ENCODE measurements at places on chromosomes 12 and 14.
A peak's percentile ranks its signal among the peaks of the same experiment; 100 is the strongest.

- no peak for DNase-seq
- peaks cover 48% of the 10 kb centered on the region for H3K36me3 ChIP-seq
- H3K27me3 ChIP-seq = no peaks in the 10 kb centered on the region
- H3K27ac ChIP-seq = no peak overlapping the region
- H3K4me1 ChIP-seq = no peaks in the 10 kb centered on the region
- H3K4me3 ChIP-seq = no peak overlapping the region
These were observed 74.9 kb downstream of the TESC start for GRCh38 chr12:117023998-117024960.

- H3K4me1 ChIP-seq = peaks cover 15% of the 10 kb centered on the region
- H3K36me3 ChIP-seq = no peaks in the 10 kb centered on the region
- peak overlapping the region; percentile 56 for H3K27ac ChIP-seq
- H3K27me3 ChIP-seq = no peaks in the 10 kb centered on the region
- no peak for DNase-seq
These were observed 58.0 kb upstream of the ELK3 start for GRCh38 chr12:96136161-96136560.

DNA sequence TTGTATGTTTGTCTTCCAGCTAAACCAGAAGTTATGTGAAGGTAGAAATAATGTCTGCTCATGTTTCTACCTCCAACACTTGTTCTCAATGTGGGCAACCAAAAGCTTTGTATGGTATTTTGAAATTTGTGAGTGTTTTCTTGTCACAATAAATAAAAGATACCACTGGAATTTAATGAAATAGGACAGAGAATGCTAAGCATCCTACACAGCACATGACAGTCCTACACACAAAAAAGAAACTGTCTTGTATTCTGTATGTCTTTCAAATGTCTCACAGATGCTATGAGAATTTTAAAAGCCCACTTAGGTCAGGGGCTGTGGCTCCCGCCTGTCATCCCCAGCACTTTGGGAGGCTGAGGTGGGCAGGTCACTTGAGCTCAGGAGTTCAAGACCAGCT is 68.9 kb downstream of the RALGAPA1 start:
- H3K27ac ChIP-seq = no peak overlapping the region
- no peaks in the 10 kb centered on the region for H3K27me3 ChIP-seq
- DNase-seq = no peak
- H3K4me1 ChIP-seq = no peaks in the 10 kb centered on the region
- H3K4me3 ChIP-seq = no peak overlapping the region

DNA sequence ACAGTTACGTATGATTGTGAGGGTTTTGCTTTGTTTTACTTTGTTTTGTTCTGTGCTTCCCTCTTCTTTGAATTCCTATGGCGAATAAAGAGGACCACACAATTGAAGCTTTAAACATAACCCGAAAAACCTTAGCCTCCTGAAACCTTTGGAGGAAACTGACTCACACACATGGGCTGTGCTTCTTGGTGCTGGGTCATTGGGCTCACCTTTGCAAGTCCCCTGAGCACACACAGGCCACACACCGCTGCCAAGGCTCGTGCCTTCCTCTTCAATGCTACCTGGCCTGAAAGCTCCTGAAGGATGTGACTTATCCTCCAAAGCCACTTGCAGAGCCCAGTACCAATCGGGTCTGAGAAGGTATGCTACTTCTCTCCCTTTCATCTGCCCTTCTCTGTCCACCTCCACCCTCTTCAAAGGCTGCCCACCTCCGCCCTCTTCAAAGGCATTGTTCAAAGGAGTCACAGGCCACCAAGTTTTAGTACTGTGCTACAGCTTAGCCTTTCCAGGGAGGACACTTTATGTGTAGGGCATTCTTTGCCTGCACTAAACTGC is 114.6 kb downstream of the FOXN3 start:
- H3K27me3 ChIP-seq = no peaks in the 10 kb centered on the region
- peaks cover 45% of the 10 kb centered on the region for H3K4me1 ChIP-seq
- no peak for DNase-seq
- H3K36me3 ChIP-seq = no peaks in the 10 kb centered on the region
- peak overlapping the region; percentile 19 for H3K27ac ChIP-seq
- no peak overlapping the region for H3K4me3 ChIP-seq

- H3K36me3 ChIP-seq = no peaks in the 10 kb centered on the region
- H3K4me3 ChIP-seq = no peak overlapping the region
- H3K27me3 ChIP-seq = no peaks in the 10 kb centered on the region
- no peak overlapping the region for H3K27ac ChIP-seq
These were observed 237.9 kb downstream of the IPO8 start for GRCh38 chr12:30457621-30458289.

GRCh38 chr14:91008759-91009409 is 51.6 kb downstream of the RPS6KA5 start:
- H3K36me3 ChIP-seq = no peaks in the 10 kb centered on the region
- H3K27ac ChIP-seq = peak overlapping the region; percentile 92
- no peaks in the 10 kb centered on the region for H3K27me3 ChIP-seq
- H3K4me1 ChIP-seq = peaks cover 62% of the 10 kb centered on the region
- peak overlapping the region; percentile 62 for H3K4me3 ChIP-seq

GRCh38 chr14:52862632-52863333 is 71.4 kb upstream of the GNPNAT1 start:
- H3K27ac ChIP-seq = no peak overlapping the region
- no peaks in the 10 kb centered on the region for H3K27me3 ChIP-seq
- no peak overlapping the region for H3K4me3 ChIP-seq
- H3K36me3 ChIP-seq = no peaks in the 10 kb centered on the region
- H3K4me1 ChIP-seq = no peaks in the 10 kb centered on the region

DNA sequence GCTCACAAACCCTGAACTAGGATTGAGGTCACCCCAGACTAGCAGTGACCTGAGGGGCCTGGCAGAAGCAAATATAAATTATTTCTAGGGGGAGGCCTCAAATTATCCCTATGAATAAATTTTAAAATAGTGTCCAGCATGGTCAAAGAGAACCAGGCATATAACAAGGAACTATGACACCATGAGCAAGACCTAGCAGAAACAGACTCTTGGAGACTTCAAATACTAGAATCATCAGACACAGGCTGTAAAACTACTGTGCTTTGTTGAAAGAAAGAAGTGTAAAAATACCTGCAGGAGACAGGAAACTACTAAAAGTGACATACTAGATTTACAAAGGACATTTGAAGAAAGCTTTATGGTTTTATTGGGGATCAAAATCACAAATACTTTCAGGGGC is 3.2 kb upstream of the BCL7A start:
- no peak for DNase-seq
- H3K27ac ChIP-seq = no peak overlapping the region
- peaks cover 18% of the 10 kb centered on the region for H3K27me3 ChIP-seq
- H3K36me3 ChIP-seq = no peaks in the 10 kb centered on the region

DNA sequence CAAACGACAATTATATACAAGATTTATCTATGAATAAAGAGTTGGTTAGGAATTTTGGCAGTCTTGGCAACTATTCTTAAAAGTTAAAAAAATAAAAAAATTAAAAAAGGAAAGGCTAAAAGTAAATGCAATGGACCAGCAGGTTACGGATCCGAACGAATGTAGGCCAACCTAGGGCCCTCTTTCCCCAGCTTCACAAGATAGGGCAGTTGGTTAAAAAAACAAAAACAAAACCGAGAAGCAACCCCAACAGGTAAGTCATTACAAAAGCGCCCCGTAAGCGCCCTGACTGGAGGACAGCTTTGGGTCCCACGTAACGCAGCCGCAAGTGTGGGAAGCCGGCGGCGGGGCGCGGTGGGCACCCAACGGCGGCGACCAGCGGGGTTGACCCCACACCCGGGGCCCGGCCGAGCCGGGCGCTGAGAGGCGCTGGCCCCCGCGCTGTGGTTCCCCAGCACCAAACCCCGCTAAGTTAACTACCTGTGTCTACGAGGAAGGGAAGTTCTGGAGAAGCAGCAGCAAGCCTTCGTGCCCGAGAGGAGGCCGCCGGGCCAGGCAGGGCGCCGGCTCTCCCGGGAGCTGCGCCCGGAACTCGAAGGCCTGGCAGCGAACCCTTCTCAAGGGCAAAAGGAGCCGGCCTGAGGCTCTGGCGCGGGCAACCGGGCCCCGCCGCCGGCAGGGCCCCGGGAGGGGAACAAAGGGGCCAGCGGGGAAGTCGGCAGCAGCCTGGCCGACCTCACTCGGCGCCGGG is 882 bp downstream of the HECTD1 start:
- H3K4me1 ChIP-seq = peaks cover 26% of the 10 kb centered on the region
- DNase-seq = peak; percentile 23
- H3K27me3 ChIP-seq = no peaks in the 10 kb centered on the region

- no peak for DNase-seq
- peaks cover 26% of the 10 kb centered on the region for H3K4me1 ChIP-seq
- H3K4me3 ChIP-seq = no peak overlapping the region
- no peaks in the 10 kb centered on the region for H3K27me3 ChIP-seq
- H3K36me3 ChIP-seq = peaks cover 68% of the 10 kb centered on the region
These were observed 4.8 kb upstream of the ING4 start for GRCh38 chr12:6667559-6668210.

GRCh38 chr14:80629606-80630005 is 311.9 kb downstream of the CEP128 start:
- no peaks in the 10 kb centered on the region for H3K4me1 ChIP-seq
- no peaks in the 10 kb centered on the region for H3K36me3 ChIP-seq
- DNase-seq = no peak

- DNase-seq = peak; percentile 46
- H3K27me3 ChIP-seq = no peaks in the 10 kb centered on the region
- H3K4me3 ChIP-seq = peak overlapping the region; percentile 80
- peaks cover 42% of the 10 kb centered on the region for H3K36me3 ChIP-seq
- peak overlapping the region; percentile 85 for H3K27ac ChIP-seq
These were observed 1.3 kb downstream of the AHSA1 start for GRCh38 chr14:77459072-77459723.

GRCh38 chr14:105602799-105603793 is 76.7 kb downstream of the TMEM121 start:
- H3K4me3 ChIP-seq = no peak overlapping the region
- no peaks in the 10 kb centered on the region for H3K36me3 ChIP-seq
- H3K27me3 ChIP-seq = no peaks in the 10 kb centered on the region
- no peak overlapping the region for H3K27ac ChIP-seq
- no peaks in the 10 kb centered on the region for H3K4me1 ChIP-seq

DNA sequence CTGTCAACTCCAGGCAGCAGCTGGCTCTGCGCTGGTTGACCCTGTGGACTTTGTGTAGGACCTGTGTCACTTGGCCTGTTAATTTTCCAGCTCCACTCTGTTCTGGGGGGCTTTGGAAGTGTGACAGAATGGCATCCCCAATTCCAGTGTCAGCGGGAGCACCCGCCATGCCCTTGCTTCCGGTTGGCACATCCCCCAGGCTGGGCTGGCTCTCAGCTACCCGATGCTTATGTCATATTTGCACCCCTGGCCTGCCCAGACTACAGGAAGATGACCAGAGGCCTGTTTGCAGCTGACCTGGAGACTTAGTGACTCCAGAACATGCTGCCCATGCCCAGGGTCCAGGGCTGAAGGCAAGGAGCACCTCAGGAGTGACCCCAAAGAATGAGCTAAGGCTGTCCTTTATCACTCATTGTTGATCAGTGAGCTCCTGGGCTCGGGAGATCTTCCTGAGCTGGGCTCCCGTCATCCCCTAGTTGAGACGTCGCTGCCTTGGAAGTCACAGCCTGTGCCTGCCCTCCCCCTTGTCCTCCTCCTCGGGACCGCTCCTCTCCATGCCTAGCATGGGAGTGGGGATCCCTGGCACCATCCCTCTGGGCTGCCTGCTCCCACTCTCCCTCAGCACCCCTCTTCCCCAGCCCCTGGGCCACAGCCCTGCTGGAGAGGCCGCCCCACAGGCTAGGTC is 163.4 kb upstream of the RTL1 start:
- no peaks in the 10 kb centered on the region for H3K27me3 ChIP-seq
- H3K4me1 ChIP-seq = no peaks in the 10 kb centered on the region
- H3K27ac ChIP-seq = no peak overlapping the region
- DNase-seq = no peak
- no peak overlapping the region for H3K4me3 ChIP-seq

DNA sequence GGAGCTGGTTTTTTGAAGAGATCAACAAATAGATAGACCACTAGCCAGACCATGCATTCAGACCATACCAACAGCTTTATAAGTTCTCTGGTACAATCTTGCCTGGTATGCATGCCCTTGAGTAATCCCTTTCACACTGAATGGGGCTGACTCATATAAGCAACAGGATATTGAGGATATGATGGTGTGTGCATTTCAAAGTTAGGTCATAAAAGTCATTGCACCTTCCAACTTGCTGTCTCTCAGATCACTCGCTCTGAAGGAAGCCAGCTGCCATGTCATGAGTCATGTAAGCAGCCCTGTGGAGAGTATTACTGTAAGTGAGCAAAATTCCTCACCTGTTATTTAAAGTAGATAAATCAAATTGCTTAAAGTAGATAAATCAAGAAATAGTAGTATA is 45.0 kb upstream of the OR6J1 start:
- peaks cover 7% of the 10 kb centered on the region for H3K27me3 ChIP-seq
- H3K4me3 ChIP-seq = no peak overlapping the region
- H3K27ac ChIP-seq = no peak overlapping the region
- H3K36me3 ChIP-seq = no peaks in the 10 kb centered on the region
- H3K4me1 ChIP-seq = peaks cover 13% of the 10 kb centered on the region
- no peak for DNase-seq

- no peaks in the 10 kb centered on the region for H3K27me3 ChIP-seq
- no peaks in the 10 kb centered on the region for H3K4me1 ChIP-seq
- peaks cover 54% of the 10 kb centered on the region for H3K36me3 ChIP-seq
- peak; percentile 16 for DNase-seq
- H3K27ac ChIP-seq = no peak overlapping the region
- no peak overlapping the region for H3K4me3 ChIP-seq
These were observed 84.4 kb downstream of the C2CD5 start for GRCh38 chr12:22459838-22460490.

DNA sequence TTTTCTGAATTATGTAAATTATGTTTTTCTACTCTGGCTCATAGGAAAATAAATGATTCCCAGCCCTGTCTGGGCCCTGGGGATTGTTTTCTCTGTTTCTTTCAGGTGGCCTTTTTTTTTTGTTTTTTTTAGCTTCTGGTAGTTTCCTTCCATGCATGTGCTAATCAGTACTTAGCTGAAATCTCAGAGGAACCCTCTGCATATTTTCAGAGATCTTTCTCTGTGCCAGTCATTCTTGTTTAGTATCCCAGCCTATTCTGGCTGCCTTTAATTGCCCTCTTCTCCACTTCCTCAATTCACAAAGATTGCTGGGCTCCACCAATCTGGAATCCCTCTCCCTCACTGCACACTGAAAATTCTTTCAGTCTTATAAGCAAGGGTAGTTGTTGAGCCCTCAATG is 46.9 kb downstream of the CNOT2 start:
- H3K4me3 ChIP-seq = no peak overlapping the region
- H3K36me3 ChIP-seq = peaks cover 53% of the 10 kb centered on the region
- peaks cover 3% of the 10 kb centered on the region for H3K4me1 ChIP-seq
- no peak for DNase-seq
- no peaks in the 10 kb centered on the region for H3K27me3 ChIP-seq
- H3K27ac ChIP-seq = no peak overlapping the region

GRCh38 chr12:24767016-24767415 is 181.9 kb downstream of the BCAT1 start:
- H3K27ac ChIP-seq = no peak overlapping the region
- H3K4me1 ChIP-seq = no peaks in the 10 kb centered on the region
- no peak for DNase-seq
- no peaks in the 10 kb centered on the region for H3K27me3 ChIP-seq
- no peak overlapping the region for H3K4me3 ChIP-seq
